ENCODE measurements at places on chromosomes 1 and 21. TPM values are rescaled to one million over a fixed set of nuclear protein-coding genes. Genes with fewer than 3 reads are reported as not detected.

DNA sequence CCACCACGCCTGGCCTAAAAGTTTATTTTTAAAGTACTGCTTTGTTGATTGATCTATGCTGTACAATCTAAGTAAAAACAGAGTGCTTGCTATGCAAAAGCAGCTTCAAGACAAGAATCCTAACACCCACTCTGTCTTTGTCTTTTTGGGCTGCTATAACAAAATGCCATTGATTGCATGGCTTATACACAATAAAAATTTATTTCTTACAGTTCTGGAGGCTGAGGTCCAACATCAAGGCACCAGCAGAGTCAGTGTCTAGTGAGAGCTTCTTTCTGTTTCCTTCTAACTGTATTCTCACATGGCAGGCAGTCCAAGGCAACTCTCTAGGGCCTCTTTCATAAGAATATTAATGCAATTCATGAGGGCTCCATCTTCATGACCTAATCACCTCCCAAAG lies 63.6 kb upstream of the GJA5 start:
- DNase-seq = no peak

- no peak for DNase-seq
Measured at GRCh38 chr1:197066719-197067456, at the start of gene F13B. F13B (minus strand) TSS chr1:197067260; CDS start chr1:197067223, 37 bp downstream.

- no peak for DNase-seq
Measured at GRCh38 chr1:114196992-114197907, 43.6 kb upstream of the SYT6 start.

- peak; percentile 31 for DNase-seq
Measured at GRCh38 chr1:155977690-155978324, 540 bp downstream of the ARHGEF2 start.

GRCh38 chr1:172118618-172119017 lies 277.3 kb downstream of the DNM3 start:
- no peak for DNase-seq

The CD34 gene
- 0.05 TPM for total RNA-seq

The SOX13 gene
- 7.8 TPM for total RNA-seq
